NCI-H1436 (cell line): ENCODE measurements at places on chromosomes 6 and 20.

DNA sequence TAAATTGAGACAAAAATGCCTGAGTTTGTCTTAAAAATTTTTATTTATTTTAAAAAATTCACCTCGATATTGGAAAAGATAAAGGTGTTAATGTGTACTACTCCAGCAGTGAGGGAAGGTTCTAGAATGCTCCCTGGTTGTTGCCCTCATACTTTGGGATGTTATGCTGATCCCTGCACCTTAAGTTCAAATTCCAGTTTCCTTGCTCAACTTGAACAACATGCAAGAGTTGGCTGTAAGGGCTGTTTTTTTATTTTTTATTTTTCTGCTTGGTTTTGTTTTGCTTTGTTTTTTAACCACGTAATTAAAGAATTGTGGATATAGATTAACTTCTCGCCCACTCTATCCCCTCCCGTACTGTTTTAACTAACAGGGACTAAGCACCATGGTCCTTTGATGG is 158.7 kb upstream of the CITED2 start:
- no peak for DNase-seq

DNA sequence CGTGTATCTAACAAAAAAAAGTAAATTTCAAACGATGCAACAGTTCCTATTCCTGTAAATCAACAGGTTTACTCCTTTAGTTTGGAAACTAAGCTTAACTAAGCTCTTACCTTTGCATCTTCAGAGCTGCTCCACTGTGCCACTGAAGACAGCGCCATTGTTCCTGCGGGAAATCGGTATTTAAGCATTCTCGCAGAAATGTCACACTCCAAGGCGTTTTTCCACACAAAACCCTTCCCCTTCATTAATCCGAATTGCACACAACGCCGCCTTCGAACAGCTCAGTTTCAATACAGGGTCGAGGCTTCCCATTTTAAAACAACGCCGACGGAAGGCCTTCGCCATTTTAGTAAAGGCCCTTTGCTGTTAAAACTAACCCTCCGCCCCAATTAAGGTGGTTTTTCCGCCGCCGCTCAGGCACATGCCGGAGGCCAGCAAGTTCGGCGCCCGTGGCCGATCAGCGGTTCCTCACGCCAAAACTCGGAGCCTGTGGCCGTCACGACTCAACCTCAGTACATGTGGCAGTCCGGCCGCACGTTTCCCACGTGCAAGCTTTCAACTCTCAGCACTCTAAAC is 35.4 kb upstream of the SYNCRIP start:
- DNase-seq: no peak

DNA sequence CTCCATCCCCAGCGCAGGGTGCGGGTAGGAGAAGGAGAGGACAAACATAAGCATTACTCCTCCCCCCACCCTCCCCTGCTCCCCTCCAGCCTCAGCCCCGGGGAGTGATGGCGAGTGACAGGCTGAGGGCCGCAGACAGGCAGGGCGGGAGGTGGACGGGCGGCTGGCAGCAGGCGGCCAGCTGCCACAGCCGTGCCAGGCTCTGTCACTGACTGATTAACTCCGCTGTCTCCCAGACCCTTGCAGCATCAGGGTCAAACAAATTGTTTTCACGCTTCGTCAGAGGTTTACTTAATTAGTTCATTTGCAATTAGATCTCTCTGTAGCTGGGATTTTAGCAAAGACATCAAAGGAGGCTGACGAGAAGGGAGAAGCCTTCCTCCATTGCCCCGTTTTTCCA is 41.9 kb downstream of the FOXP4 start:
- no peak for DNase-seq

GRCh38 chr6:1916334-1917070 is 306.8 kb downstream of the FOXC1 start:
- no peak for DNase-seq

DNA sequence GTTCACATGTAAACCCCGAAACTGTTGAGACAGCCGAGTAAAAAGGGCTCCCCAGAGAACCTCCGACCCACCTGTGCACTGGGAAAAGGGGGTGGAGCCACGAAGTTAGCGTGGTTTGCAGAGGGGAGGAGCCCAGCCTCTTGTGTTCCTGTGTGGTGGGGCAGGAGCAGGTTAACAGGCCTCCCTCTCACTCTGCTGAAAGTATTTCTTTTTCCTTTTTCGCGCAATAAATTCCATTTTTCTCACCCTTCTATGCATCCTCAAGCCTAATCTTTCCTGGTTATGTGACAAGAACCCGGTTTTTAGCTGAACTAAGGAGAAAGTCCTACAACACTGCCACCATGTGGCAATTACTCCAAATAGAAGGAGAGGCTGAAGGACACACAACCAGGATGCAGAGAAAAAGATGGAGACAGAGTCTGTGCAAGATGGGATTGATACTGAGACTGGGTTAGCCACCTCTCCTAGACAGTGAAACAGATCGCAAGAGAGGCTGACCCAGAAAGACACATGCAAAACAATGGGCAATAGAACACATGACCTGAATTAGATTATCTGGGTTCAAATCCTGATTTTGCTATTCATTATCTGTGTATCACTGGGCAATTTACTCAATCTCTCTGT is 168.7 kb upstream of the PRSS16 start:
- peak; percentile 76 for DNase-seq

- no peak for DNase-seq
Measured at GRCh38 chr20:38144598-38144973, 20.5 kb downstream of the TGM2 start.

- DNase-seq: no peak
Measured at GRCh38 chr6:41664271-41664670, 26.0 kb downstream of the MDFI start.

DNA sequence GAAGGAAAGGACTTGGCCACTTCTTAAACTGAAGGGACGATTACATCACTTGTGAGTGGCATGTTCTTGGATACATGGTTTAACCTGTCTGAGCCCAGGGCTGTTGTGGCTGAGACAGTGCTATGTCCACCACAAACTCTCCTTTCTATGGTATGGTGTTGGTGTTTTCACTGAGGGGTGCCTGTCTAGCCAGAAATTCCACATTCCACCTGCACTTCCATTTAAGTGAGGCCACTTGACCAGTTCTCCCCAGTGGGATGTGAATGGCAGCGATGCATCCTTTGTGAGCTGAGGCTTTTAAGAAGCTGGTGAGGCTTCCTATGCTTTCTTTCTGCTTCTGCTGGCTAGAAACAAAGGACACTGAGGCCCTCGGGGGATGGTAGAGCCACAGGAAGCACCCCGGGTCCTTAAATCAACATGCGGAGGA is 151.4 kb upstream of the CHD6 start:
- no peak for DNase-seq

- DNase-seq: no peak
Measured at GRCh38 chr6:25743868-25744267, 10.7 kb upstream of the SLC17A4 start.

DNA sequence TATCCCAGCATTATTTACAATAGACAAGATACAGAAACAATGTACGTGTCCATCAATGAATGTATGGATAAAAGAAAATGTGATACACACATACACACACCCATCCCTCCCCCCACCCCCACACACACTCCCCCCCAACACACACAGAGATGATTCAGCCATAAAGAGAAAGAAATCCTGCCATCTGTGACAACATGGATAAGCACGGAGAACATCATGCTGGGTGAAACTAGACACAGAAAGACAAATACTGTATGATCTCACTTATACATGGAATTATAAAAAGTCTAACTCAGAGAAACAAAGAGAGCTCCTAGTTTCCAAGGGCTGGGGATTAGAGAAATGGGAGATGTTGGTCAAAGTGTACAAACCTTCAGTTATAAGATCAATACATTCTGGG is 104.8 kb upstream of the LY86 start:
- no peak for DNase-seq

GRCh38 chr6:16301511-16301910 is 63.1 kb downstream of the GMPR start:
- DNase-seq: no peak

- DNase-seq: no peak
Measured at GRCh38 chr6:148346681-148347440, 4.2 kb downstream of the SASH1 start.

DNA sequence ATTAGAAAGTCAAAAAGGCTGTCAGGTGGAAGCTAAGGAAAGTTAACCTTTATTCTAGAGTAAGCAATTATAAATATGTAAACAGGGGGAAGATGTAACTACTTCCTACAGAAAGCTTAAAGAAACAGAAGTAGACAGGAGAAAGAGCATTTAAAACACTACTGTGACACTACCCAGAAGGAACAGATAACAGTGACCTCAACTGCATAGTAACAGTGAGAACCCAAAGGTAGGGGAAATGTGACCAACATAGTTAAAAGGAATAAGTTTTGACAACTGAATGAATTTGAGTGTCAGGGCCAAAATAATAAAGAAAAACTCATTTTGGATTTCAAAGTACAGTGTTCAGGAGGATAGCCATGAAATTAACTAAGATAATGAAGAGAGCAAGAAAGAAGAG is 43.5 kb downstream of the IBTK start:
- no peak for DNase-seq

- DNase-seq: no peak
Measured at GRCh38 chr6:150347845-150348244, 21.0 kb upstream of the IYD start.

DNA sequence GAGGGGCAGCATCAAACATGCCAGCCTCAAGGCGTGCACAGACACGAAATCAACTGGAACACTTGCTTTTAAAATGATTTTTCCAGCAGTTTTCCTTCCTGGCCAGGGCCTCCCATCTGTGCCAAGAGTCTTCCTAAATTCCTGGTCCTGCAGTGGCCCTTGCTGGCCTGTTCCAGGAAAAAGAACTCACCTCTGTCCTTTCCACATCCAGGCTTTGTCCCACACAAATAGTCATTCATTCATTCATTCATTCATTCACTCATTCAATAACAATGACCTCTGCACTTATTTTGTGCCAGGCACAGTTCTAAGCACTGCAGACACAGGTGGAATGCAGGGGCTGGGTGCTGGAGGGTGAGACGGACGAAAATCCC is 89.0 kb upstream of the CCDC167 start:
- no peak for DNase-seq

DNA sequence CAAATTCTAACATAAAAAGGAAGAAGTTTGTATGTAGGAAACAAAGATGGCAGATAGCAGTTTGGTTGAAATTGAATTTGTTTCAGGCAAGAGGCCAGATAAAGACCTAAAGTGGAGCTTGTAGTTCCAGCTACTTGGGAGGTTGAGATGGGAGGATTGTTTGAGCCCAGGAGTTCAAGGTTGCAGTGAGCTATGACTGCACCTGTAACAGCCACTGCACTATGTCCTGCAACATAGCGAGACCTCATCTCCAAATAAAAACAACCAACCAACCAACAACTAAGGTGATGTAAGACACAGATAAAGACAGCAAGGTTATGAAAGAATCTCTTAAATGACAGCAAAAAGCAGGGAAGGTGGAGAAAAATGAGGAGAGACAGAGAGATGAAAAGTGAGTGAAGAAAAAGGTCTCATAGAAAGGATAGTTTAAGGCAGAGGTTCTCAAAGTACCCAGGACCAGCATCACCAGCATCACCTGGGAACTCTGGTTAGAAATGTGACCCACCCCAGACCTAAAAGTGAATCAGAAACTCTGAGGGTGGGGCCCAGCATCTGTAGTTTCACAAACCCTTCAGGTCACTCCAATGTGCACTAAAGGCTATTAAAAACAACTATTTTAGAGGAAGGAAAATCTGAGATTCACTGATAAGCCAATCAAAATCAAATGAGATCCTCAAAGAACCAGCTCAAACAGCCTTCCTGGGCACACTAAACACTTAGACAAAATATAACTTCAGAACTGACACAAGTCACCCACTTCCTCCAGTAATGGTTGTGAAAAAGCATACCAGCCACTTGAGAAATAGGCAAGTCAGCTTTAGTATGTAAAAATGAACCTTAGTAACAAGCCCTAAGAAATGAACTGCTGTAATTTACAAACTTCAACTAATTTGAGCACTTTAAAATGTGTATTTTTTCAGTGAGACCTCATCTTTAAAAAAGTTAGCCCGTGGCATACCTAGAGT is 57.6 kb downstream of the FAM184A start:
- no peak for DNase-seq

DNA sequence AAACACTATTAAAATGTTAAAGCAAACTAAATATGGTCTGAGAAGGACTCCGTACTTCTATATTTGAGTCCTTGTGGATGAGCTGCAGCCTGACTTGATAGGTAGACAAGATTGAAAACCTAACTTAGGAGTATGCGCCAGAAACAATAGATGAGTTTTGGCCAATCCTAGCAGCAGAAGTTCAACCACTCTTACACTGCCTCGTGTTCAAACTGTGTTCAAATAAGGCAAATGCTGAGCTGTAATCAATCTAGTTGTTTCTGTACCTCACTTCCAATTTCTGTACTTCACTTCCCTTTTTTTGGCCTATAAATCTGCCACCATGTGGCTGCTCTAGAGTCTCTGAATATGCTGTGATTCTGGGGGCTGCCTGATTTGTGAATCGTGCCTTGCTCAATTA is 13.2 kb upstream of the SERINC1 start:
- no peak for DNase-seq

DNA sequence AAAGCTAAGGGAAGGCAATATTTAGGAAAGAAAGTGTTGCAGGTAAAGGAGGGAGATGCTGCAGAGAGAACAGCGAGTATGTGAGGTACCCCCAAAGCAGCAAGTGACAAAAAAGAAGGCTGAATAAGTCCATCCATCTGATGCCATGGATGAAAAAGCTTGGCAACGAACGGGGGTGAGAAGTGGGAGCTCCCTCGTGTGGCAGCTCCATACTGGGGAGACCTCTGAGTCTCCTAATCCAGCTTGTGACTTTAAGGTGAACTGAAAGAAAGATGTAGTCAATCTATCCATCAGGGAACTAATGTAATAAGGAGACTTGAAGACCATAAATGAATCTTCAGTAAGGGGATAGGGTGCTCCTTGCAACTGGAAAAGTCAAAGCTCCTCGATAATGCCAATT is 156.6 kb downstream of the OTOR start:
- DNase-seq: no peak

- DNase-seq: no peak
Measured at GRCh38 chr20:58847463-58847862, 3.2 kb downstream of the GNAS-AS1 start.

DNA sequence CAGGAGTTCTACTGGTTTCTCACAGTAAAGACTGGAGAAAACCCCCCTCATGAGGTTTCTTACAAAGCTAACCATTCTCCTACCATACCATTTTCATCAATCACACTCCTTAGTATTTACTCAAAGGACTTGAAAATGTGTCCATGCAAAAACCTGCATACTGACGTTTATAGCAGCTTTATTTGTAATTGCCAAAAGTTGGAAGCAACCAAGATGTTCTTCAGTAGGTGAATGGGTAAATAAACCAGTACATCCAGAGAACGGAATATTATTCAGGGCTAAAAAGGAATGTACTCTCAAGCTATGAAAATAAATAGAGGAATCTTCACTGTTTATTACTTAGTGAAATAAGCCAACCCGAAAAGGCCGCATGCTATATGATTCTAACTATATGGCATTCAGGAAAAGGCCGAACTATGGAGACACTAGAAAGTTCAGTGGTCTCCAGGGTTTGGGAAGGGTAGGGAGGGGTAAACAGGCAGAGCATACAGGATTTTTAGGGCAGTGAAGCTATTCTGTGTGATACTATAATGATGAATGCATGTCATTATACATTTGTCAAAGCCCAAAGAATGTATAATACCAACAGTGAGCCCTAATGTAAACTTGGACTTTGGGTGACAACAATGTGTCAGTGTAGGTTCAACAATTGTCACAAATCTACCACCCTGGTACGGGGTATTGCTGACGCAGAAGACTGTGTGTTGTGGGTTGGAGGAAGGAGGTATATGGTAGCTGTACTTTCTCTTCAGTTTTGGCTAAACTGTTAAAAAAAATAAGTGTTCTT is 50.6 kb downstream of the SNX5 start:
- DNase-seq: no peak
